ENCODE measurements at places on chromosomes 16 and 17.

GRCh38 chr16:28974007-28974436 lies 556 bp upstream of the SPNS1 start:
- DNase-seq = no peak

DNA sequence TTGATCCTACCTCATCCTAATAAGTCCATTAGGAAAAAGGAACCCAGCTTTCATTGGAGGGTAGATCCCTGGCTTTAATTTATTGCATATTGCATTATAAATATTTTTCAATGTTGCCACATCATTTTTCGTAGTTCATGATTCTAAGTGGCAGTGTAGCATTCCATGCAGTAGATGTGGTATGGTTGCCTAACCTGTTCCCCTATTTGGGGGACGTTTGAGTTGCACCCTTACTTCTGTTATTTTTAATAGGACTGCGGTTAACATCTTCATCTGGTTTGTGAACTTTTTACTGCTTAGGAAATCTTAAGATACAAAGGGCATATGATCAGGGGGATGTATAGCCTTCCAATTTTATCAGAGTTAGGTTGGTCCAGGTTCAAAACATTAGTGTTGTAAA lies 5.4 kb downstream of the SCPEP1 start:
- no peak for DNase-seq

GRCh38 chr17:59353936-59354755 lies 22.7 kb downstream of the YPEL2 start:
- no peak for DNase-seq

- no peak for DNase-seq
Measured at GRCh38 chr16:10745841-10746240, 2.2 kb downstream of the NUBP1 start.

GRCh38 chr17:68886401-68886800 lies 68.8 kb downstream of the ABCA8 start:
- DNase-seq = no peak

DNA sequence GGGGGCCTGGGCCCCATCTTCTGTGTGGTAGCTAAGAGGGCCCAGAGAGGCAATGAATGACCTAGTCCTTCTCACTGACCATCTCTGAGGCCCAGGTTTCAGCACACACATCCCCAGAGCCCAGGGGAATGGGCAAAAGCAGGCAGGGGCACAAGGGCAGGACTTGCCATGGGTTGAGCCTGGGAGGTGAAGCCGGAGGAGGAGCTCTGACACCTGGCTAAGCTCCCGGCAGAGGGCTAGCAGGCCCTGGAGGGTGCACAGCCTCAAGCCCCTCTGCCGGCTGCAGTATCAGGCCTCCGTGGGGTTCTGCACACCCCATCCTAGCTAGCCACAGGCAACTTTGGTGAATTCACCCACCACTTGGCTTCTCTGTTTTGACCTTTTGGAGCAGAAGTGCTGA lies 5.3 kb downstream of the SRCIN1 start:
- no peak for DNase-seq

GRCh38 chr17:77830816-77831473 lies 127.6 kb upstream of the TNRC6C start:
- no peak for DNase-seq

GRCh38 chr16:56995136-56995805 lies 5.9 kb downstream of the NLRC5 start:
- DNase-seq = no peak

DNA sequence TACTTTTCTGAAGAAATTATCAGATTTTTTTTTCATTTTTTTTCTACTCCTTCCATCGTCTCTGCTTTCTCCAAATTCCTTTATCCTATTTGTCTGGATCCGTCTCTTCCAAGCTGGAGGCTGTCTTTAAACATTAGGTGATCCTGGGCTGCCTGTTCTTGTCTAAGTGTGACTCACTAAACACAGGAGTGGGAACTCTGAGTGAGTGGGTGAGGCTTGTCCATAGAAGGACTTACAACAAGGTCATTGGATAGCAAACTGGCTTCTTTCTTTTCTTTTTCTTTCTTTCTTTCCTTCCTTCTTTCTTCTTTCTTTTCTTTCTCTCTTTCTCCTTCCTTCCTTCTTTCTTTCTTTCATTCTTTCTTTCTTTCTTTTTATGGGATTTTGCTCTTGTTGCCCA lies 18.2 kb downstream of the ALOX15 start:
- DNase-seq = no peak

DNA sequence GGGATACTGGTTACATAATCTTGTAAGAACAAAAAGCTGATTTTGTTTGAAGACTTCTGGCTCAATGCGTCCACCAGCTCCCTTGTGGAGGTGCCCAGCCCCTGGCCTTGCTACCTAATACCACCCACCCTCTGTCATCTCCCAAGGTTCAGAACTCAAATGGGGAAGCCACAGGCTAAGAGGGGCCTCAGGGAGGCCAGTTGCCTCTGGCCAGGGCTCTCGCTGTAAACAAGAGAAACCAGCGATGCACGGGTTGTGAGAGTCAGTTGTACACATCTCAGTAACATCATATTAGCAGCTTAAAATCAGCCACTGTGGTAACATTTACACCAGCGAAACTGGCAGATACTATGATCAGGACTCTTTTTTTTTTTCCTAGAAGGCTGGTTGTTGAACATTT lies 6.0 kb downstream of the TEKT5 start:
- no peak for DNase-seq

DNA sequence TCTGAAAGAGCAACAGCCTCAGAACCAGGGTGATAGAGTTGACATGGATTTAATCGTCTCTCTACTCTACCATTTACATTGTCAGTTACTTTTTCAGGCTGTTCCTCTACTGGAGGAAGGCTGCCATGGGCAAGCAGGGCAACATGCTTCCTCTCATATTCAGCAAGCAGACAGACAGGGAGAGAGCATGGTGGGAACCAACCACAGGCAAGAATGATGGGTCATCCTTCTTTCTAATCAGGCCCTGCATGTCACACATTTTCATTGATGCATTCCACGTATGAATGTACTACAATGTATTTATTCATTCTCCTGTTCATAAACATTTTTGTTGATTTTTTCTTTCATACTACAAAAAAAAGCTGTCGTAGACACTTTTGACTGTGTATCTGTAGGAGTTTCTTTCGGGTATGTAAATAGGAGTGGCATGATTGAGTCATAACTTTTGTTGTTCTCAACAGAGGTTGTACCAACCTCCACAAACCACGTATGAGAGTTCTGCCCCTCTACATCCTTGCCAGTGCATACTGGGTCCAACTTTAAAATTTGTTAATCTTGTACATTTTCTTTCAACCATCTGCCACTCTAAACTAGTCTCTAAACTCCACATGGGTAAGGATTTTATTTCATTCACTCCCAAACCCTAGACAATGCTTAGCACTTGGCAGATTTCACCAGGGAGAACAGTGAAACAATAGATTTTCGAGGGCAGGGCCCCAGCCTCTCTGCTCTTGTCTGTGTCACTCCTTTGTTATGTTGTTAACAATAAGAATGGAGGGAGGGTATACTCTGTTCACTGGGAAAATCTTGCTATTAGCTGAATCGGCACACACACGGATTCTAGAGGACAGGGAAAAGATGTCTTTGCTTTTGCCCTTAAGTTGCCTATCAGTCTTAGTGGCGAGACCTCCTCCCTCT lies 58.7 kb downstream of the CMC2 start:
- no peak for DNase-seq

GRCh38 chr16:82639666-82640336 lies 13.0 kb downstream of the CDH13 start:
- DNase-seq = no peak

DNA sequence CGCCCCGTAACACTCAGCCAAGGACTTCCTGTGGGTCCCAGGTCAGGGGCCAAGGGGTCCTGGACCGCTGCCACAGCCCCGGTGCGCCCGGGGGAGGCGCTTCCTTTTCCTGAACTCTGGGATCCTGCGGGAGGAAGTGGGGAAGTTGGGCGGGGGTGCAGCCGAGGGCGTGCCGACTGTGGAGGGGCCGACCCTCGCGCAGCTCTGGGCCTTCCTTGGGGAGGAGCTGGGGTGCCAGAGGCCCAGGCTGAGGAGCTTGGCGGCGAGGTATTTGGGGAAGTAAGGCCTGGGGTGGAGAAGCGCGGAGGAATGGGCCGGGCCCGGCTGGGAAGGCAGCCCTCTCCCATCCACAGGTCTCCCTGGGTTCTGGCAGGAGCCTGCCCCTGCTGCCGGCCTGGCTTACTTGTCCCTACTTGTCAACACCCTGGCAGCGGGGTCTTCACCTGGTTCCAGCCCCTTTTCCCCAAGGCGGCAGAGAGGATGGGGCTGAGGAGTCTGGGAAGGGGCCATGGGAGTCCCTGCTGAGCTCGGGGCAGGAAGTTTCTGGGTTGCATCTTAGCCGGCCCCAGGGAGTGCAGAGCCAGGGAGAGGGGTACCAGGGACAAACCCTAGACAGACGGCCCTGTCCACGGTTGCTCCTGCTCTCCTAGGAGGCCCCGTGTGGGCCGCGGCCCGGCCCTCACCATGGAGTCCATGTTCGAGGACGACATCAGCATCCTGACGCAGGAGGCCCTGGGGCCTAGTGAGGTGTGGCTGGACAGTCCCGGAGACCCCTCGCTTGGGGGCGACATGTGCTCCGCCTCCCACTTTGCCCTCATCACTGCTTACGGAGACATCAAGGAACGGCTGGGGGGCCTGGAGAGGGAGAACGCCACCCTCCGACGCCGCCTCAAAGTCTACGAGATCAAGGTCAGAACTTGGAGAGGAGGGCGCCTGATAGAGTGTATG lies 1.7 kb downstream of the TBKBP1 start:
- no peak for DNase-seq

DNA sequence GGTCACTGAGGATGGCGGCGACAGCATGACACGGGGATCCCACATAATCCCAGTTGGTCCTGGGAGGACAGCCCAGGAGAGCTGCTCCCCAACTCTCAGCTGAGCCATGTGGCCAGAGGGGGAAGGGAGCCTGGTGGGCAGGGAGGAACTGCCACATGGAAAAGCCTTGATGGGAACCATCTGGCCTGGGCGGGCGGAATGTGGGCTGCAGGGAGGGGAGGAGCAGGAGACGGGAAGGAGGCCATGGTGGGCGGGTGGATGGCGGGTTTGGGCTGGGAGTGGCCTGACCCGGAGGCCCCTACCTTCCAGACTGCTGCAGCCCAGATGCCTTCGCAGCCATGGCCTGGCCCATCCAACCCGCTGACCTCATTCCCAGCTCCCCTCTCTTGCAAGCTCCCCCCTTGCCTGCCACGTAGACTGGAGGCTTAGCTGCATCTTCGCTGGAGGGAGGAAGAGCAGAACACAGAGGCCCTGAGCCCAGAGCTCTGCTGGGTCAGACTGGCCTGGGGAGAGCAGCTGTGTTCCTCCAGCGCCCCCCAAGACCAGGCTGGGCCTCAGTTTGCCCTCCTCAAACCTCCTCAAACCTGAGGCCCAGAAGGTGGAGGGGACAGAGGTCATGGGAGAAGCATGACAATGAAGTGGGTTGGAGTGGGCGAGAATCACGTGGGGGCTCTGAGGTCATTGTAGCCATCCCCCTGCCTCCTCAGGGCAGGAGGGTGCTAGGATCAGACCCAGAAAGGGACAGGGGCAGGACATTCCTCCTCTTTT lies 8.2 kb upstream of the COL1A1 start:
- DNase-seq = peak; percentile 98

- DNase-seq = no peak
Measured at GRCh38 chr16:1701216-1701878, 4.6 kb upstream of the MAPK8IP3 start.

GRCh38 chr17:7204336-7204735 lies 15.3 kb downstream of the DLG4 start:
- DNase-seq = no peak

GRCh38 chr16:88589441-88589840 lies 19.2 kb downstream of the ZC3H18 start:
- no peak for DNase-seq

GRCh38 chr16:27366687-27367460 lies 35.1 kb upstream of the IL21R start:
- no peak for DNase-seq

- no peak for DNase-seq
Measured at GRCh38 chr16:65392806-65393565, 271.1 kb upstream of the CDH11 start.

DNA sequence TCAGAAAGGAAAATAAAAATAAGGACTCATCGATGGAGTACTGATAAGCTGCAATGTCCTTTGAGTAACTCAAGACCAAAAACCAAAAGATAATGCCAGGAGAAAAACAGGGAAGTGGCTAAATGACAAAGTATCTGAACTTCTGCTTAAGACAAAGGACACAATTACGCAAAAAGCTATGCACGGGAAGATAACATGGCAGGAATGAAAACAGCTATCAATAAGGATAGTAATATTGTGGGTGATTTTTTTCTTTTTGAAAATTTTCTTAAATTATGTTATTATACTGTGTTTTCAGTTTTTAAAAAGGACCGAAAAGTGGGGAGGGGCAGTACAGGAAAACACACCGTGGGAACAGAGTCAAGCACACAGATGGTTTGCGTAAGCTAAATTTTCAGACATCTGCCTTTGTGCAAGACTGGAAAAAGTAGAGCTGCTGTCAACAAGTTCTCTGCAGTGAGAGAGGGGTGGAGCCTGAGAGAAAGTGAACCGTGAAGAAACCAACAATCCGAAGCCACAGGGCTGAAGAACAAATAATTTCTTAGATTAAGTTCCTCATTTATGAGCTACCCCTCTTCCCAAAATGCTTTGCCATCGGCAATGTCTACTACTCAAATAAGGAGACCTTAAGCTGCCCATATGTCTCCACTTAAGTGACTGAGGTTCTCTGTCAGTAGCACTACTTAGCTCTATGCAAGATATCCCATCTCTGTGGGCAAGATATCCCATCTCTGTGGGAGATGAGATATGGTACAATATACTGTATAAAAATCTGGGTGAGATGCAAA lies 99.9 kb upstream of the CORO6 start:
- DNase-seq = no peak

DNA sequence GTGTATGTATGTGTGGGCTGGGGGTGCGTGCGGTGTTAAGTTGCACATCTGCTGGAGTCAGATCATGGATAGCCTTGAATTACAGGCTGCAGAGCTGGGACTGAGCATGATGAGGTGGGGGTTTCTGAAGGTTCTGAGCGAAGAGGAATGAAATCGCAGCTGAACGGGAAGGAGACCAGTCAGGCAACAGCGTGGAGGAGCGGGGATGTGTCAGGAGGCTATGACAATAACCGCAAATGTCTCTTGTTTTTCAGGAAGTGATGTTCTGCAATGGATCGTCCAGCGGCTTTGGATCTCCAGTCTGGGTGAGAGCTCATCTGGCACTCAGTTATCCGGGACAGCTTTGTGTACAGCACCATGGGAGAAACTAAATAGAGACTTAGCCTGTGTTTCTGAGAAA lies 20.9 kb downstream of the RGS9 start:
- no peak for DNase-seq

DNA sequence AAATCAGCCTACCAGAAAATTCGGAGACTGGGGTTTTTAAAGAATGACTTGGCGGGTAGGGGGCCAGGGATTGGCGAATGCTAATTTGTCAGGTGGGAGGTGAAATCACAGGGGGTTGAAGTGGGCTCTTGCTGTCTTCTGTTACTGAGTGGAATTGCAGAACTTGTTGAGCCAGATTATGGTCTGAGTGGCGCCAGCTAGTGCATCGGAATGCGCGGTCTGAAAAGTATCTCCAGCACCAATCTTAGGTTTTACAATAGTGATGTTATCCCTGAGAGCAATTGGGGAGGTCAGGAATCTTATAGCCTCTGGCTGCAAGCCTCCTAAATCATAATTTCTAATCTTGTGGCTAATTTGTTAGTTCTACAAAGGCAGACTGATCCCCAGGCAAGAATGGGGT lies 762 bp upstream of the RBL2 start:
- DNase-seq = no peak

Measured in coronary artery (tissue), 2 donors.